Cortex of kidney (tissue), 1 donor: ENCODE measurements at places on chromosomes 7 and 10.

- DNase-seq, result no peak
These were observed 79.0 kb upstream of the PLXNA4 start for GRCh38 chr7:132655131-132655727.

DNA sequence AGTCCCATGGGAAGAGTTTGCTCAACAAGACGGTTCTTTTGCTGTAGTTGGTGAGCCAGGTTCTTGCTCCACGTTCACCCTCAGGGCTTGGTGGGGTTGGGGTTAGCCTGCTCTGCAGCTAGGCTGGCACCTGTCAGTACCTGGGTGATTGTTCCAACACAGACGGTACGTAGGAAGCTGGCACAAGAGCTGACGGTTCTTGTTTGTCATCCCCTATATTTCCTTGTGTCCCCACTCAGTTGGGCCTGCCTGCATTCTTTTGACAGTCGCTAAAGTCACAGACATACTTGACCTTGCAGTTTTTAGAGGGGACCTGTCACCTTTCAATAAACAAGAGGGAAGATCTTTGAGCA lies 40.2 kb upstream of the SYPL1 start:
- DNase-seq, result no peak

DNA sequence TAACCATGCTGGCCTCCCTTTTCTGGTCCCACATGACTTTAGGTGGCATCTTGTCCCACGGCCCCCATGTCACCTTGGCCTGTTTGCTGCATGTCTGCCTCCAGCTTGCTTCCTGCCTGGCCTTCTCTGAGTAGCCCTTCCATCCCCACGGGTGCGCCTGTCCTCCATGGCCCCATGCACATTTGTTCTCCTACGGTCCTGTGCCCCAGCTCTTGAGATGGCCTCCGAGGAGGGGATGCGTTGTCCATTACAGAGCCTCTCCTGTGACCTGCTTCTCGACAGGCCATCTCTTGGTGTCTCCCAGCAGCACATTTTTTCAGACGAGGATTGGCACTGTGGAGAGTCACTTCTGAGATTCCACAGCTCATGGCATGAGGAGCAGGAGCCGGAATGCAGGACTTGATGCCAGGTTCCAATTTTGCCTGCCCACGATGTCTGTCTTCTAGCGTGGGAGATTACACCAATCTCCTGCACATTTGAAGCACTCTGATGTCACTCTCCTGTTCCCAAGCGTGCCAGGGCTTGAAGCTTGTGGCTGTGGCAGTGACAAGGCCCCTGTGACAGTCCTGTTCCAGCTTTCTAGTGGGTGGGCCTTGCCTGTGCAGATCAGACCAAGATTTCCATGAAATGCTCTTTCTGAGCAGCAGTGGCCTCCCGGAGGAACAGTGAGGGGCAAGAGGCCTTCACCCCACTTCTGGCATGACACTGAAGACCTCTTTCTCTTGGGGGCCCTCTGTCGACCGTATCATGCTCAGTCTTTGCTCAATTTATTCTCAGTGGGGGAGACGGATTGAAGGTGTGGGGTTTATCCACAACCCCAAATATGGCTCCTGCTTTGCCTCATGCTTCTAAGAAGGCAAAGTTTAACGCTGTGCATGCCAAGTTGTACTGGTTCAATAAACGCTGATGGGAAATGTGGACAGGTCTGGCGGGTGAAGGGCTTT lies 13.4 kb downstream of the WDFY4 start:
- no peak for DNase-seq

DNA sequence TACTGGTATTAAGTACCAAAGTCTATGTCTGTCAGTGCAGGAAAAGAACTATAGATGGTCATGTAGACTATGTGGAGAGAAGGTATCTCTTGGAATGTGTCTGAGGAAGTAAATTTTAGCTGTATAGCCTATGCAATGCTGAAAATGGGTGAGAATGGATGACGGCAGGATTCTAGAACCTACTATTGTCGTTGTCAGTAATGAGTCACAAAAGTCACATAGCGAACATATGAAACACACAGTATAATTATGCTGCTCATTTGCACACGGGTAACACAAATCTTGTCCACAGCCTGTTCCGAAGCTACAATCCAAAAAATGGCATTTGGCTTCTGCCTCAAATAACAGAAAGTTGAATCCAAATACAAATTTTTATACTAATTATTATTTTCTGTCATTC lies 33.6 kb upstream of the KMT2E start:
- no peak for DNase-seq

DNA sequence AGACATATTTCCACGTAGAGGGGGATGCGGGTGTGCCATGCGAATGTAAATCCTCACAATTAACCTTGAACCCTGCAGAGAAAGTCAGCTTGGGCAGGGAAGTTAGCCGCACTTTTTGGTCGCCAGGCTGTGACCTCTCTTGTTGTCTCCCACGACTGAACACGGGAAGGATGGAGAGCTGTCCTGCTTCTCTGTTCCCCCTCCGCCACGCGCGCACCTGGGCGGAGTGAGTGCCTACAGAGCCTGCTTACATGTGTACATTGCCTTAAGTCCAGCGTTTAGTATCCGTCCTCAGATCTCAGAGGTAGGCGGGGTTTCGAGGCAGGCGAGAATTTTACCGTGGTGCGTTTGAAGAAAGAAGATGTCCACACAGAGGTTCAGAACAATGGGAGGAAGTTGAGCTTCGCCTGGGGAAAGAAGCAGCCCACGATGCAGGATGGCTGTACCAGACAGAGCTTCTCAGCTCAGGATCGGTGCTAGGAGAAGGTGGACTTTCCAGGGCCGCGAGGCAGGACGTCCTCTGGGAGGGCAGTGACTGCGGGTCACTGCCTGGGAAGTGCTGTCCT lies 482 bp upstream of the ERCC6 start:
- no peak for DNase-seq

DNA sequence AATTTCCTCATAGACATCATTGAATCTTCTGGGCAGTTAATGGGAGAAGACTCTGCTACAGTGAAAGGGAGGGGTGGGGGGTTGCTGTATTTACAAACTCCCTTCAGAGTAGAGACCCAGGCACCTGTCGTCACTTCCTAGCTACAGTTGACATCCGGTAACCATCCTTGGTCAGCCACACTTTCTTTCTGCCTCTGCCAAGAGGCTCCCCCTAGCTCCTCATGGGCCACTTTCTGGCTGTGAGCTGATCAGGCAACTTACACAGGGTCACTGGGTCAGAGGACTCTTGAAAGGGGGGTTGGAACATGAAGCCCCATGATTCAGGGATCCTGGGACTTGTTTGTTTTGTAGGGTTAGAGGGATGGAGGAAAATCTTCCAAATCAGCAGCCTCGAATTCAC lies 1.2 kb downstream of the TECPR1 start:
- DNase-seq, result no peak
